ENCODE measurements at places on chromosomes 3 and 15.

GRCh38 chr3:171994646-171995428, 44.5 kb upstream of the FNDC3B start:
- no peak for DNase-seq

GRCh38 chr3:46442576-46443530, 21.9 kb downstream of the LTF start:
- no peak for DNase-seq

DNA sequence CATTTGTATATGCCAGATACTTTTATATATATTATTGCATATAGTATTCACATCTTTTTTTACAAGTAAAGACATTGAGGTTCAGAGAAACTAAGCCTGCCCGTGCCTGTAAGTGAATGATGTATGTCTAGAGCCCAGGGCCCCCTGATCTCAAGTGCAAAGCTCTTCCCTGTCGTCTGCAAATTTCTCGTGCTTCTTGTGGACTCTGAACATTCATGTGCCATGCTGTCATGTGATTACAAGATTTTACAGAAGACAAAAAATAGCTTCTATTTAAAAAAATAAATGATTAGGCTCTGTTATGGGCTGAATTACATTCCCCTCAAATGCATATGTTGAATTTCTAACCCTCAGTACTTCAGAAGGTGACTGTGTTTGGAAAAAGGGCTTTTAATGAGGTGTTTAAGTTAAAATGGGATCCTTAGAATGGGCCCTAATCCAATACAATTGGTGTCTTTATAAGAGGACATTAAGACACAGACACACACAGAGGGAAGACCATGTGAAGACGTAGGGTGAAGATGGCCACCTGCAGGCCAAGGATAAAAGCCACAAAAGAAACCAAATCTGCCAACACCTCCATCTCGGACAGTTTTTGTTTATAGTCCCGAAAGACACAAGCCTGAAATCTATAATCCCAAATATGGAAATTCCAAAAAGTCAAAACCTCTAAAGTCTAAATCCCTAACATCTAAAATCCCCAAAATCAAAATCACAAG, 3.9 kb upstream of the MASP1 start:
- DNase-seq, result no peak

DNA sequence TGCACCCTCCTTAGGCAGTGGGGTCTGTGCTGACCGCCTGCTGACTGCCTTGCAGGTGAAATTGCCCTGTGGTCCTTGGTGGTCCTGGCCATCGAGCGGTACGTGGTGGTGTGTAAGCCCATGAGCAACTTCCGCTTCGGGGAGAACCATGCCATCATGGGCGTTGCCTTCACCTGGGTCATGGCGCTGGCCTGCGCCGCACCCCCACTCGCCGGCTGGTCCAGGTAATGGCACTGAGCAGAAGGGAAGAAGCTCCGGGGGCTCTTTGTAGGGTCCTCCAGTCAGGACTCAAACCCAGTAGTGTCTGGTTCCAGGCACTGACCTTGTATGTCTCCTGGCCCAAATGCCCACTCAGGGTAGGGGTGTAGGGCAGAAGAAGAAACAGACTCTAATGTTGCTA, 2.4 kb downstream of the RHO start:
- DNase-seq, result no peak

- peak; percentile 9 for DNase-seq
Observed at GRCh38 chr3:66483409-66483906, 17.4 kb downstream of the LRIG1 start.

DNA sequence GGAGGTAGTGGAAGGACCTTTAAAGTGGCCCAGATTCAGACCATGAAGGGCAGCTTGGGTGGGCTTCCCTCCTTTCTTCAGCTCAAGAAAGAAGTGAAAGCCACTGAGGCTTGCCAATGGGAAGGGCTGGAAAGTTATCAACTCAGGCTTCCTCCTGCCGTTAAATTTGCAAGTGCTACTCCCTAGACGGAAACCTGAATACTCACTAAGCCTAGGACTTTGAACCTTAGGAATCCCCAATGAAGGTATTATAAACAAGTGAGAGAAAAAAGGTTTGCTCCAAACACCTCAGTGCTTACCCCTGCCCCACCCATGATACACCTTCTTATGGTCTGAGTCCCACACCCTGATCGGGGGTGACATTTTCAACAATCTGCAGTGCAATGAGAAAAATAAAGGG, 396.4 kb downstream of the SHQ1 start:
- DNase-seq, result no peak
